Thyroid gland (tissue), 4 donors: ENCODE measurements at places on chromosomes 1 and 21. TPM values are rescaled to one million over a fixed set of nuclear protein-coding genes. Genes with fewer than 3 reads are reported as not detected.

Gene OR2T10
- total RNA-seq, result not detected

Gene SEC16B
- total RNA-seq, result 3.8 TPM

Gene RBM15
- total RNA-seq, result 59.8 TPM

Gene OR2L3
- not detected for total RNA-seq

Gene SLC45A1
- 1.6 TPM for total RNA-seq

Gene OR2M3
- total RNA-seq, result not detected
